Left kidney (tissue), 8 donors: ENCODE measurements at places on chromosomes 5 and 9. TPM values are rescaled to one million over a fixed set of nuclear protein-coding genes. Genes with fewer than 3 reads are reported as not detected.

DNA sequence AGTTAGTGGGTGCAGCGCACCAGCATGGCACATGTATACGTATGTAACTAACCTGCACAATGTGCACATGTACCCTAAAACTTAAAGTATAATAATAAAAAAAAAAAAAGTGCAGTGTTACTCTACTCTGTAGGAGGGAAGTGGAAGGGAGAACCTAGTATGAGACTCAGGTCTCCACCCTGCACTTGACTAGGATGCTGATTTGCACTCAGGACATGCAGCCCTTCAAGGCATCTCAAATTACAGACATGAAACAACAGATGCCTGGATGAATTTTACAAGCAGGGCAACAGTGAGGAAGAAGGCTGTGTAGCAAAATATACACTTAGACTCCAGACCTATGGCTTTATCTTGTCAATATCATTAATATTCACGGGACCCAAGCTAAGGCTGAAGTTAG is 16.5 kb downstream of the TRIM32 start:
- no peak for DNase-seq

- no peak for DNase-seq
These were observed 441.2 kb upstream of the ZNF462 start for GRCh38 chr9:106421772-106422171.

PAEP gene
- 0.42 TPM for polyA plus RNA-seq

DNA sequence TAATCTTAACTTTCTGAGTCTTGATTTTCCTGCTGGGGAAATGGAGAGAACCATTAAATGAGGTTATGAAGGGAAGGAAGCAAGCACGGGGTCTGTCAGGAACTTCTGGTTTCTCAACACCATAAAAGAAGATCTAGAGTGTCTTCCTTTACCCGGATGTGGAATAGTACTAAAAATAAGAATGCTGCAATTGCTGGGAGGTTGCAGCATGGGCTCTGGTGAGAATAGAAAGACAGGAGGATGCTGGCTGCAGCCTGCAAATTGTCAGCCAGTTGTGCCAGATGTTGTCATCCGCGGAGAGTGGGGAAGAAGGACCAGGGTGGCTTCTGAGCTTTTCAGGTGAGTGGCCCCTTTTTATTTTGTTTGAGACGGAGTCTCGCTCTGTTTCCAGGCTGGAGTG is 69.3 kb upstream of the STC2 start:
- DNase-seq: no peak
